ENCODE measurements at places on chromosomes 6 and 20.

- DNase-seq = no peak
These were observed 187.3 kb upstream of the FOXA2 start for GRCh38 chr20:22771706-22772105.

- no peak for DNase-seq
These were observed 6.8 kb downstream of the NFATC2 start for GRCh38 chr20:51535674-51536073.

- DNase-seq = no peak
These were observed 21.9 kb upstream of the ZSCAN9 start for GRCh38 chr6:28203201-28203600.

DNA sequence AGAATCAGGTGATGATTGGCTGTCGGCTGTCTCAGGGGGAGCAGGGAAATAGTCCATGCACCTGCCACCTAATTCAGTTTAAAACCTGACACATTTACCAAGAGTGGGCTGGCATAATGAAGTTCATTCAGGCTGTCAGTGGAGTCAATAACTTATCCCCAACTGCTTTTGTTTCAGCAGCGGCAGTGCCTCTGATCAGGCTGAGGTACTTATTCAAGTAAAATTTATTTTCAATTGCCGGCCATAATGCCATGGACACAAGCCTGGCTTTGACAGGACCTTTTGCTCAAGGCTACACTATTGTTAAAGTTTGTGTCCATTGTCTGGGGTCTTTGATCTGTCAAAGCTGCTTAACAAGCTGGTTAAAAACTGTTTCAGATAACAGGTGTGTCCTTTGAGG is 20.6 kb downstream of the OLIG3 start:
- no peak for DNase-seq

DNA sequence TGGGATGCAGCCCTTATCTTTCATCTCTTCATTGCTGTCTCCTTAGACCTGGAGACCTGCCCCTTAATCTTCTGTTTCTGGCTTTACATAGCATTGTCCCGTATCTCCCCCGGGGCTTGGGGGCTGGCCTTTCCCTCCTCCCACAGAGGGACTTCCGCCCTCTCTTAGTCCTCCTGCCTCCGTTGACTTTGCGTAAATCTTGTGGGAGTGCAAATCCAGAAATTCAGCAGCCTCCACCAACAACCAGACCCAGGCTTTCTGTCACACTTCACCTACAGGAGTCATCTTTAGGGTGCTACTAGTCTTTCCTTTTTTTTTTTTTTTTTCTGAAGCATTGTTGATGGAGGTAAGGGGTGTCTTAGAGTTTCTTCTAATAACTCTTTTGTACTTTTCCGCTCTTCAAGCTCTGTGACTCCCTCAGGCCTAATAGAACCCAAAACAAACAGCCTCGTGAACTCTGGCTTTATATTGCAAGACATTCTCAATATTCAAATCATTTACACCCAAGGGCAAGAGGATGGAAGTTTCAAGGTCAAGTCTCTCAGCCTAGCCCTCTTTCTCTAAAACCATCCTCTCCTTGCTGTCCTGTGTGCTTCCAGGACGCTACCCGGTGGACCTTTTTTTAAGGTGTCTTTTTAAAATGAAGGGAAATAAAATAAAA is 66.2 kb downstream of the RREB1 start:
- DNase-seq = no peak

DNA sequence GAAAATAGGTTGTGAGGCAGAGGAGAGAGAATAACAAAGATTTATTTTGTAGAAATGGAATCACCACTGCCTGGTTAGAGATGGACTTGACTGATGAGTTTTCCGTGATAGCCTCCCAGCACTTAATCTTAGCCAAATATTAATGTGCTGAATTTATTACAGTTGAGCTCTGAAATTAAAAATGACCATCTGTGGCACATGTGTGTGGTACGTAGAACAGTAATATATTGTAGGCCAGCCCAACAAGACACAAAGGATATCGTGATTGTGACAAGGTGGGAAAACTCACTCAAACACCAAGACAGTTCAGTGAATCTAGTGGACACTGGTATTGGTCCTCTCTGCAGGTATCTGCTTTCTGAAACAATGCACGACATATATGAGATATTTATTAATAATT is 119.4 kb downstream of the HAO1 start:
- no peak for DNase-seq

DNA sequence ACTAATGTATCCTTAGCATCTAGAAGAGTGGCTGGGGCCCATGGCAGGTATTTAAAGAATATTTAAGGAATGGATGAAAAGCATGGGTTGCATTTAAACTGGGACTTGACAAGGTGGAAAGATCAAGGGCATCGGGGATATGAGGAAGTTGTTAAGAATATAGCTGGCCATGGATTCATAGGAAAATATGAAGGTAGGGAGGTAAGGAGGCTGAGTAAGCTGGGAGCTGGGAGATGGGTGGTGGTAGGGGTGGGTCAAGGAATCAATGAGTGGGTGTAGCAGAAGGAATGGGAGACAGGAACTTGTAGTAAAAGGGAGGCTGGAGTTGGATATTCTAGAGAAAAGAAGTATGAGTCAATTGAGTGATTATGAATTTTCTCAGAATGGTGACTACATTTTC is 44.0 kb upstream of the MOCS1 start:
- no peak for DNase-seq

- no peak for DNase-seq
These were observed 26.5 kb downstream of the LBP start for GRCh38 chr20:38372806-38373205.

GRCh38 chr20:9359561-9360308 is 154.7 kb upstream of the LAMP5 start:
- peak; percentile 79 for DNase-seq

DNA sequence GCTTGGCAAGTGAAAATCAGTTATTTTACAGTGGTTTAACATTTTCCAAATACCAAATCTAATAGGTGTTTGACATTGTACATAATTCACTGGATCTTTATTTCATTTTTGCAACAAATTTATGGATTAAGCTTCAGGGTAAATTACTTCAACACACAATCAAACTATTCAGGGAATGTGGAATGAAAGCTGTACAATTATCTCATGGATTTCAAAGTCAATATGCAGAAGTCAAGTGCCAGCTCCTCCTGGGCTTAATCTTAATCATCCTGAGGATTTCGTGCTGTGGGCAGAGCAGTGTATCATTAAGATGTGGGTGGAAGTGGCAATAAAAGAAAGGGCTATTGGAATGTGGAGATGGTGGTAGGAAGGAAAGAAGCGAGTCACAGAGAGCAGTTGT is 548.8 kb downstream of the COL12A1 start:
- DNase-seq = peak; percentile 14

DNA sequence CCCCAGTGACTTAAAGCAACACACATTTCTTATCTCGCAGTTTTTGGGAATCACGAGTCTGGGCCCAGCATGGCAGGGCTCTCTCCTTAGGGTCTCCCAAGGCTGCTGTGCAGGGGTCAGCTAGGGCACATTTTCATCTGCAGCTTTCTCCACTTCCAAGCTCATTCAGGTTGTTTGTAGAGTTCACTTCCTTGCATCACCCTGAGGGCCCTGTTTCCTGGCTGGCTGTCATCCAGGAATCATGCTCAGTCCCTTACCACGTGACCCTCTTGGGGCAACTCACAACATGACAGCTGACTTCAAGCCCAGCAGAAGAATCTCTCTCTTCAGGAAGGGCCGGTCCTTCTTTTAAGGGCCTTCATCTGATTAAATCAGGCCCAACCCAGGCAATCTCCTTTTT is 21.3 kb downstream of the SNAP25 start:
- no peak for DNase-seq

GRCh38 chr20:63690898-63691710 is 5.3 kb upstream of the TNFRSF6B start:
- DNase-seq = no peak

DNA sequence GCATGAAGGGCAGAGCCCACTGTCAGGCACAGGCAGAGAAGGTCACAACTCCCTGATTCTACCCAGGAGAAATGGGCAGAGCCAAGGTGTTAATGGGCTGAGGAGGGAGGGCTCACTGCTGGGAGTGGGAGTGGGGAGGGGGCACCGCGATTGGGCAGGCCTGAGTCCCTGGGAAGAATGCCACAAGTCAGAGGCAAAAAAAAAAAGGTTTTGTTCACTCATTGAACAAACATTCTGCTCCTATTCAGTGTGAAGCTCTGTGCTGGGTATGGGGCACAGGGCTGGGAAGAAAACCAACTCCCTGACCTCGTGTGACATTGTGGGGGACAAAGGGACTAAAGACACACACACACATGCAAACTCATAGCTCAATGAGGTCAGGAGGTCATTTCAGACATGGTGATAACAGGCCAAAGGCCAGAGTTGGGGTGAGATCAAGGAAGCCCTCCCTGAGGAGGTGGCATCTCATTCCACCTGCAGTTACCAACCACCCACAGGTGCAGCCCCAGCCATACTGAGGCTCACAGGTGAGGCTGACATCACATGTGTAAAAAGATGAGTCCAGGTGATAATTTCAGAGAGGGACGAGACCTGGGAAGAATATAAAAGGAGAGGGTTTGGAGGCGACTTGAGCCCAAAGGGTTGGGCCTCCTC is 3.2 kb upstream of the PMEPA1 start:
- DNase-seq = no peak

GRCh38 chr6:21102201-21102600 is 491.4 kb upstream of the SOX4 start:
- DNase-seq = no peak

- no peak for DNase-seq
These were observed 7.4 kb upstream of the CD83 start for GRCh38 chr6:14110001-14110818.

GRCh38 chr6:33686225-33686924 is 25.1 kb downstream of the UQCC2 start:
- no peak for DNase-seq

- DNase-seq = no peak
These were observed 17.0 kb downstream of the SERPINB9 start for GRCh38 chr6:2885967-2886735.

All from astrocyte of the spinal cord (primary cell).